ENCODE measurements at places on chromosomes 12 and 14.

- no peak for DNase-seq
Measured at GRCh38 chr12:117284140-117284539, 77.3 kb downstream of the NOS1 start.

DNA sequence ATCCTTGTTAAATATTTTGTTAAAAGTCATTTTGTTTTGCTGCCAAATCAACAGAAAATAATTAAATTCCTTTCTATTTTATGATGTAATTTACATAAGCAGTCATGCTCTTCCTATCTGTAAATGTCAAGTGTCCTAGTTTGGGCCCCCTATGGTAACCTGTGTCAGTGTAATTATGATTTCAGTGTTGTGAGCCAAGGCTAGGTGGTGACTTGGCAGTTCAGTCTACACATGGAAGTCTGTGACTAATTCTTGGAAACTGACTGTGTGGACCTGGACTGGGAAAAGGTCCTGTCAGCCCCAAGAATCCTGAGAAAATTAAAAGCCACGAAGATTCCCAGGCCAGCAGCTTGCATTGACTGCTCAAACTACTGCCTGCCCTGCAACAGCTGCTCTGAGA is 371.0 kb downstream of the FUT8 start:
- DNase-seq: no peak

DNA sequence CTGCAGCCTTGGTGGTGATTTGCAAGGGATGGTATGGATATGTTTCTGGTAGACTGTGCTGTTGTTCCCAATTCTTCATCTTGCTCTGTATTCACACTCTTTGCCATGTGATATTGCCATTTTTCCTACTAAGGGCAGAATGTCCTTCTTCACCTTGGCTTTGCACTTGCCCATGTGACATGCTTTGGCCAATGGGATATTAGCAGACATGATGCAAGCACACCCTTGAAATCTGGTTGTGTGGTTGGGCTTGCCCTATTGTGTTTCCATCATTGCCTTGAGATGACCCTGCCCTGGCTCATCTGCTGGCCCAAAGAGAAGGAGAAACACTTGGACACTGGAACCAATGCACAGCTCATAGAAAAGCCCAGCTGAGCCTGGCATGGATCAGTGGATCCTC is 110.3 kb downstream of the AACS start:
- DNase-seq: no peak

DNA sequence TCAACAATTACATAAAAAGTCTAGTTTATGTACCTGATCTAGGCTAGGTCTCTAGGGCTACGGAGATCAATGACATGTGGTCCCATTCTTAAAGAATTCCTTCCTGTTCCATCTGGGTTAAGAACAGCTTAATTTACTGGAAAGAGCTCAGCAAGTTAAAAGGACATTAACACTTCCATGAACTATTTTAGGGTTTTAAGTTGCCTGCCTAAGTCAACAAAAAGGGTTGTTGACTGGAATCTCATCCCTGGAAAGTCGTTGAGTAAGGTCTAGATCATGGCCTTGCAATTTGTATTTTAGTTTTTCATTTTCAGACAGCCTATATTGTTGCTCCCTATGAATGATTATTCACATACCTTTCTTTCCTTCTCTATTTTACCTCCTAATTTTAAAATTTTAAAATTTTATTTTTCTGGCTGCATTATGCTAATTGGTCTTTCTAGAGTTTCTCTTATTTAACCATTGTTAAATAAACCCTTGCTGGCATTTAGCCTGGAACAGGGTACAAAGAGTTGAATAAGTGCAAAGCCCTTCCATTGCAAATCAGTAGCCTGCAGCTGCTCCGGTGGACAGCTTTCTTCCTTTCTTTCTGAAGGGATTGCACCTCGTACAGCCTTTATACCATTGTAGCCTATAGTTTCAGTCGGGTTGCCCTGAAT is 66.3 kb downstream of the VRK1 start:
- no peak for DNase-seq

- DNase-seq: peak; percentile 76
Measured at GRCh38 chr12:116406529-116406928, 129.0 kb upstream of the MED13L start.

- DNase-seq: no peak
Measured at GRCh38 chr14:101473045-101473729, 88.1 kb upstream of the DIO3 start.

DNA sequence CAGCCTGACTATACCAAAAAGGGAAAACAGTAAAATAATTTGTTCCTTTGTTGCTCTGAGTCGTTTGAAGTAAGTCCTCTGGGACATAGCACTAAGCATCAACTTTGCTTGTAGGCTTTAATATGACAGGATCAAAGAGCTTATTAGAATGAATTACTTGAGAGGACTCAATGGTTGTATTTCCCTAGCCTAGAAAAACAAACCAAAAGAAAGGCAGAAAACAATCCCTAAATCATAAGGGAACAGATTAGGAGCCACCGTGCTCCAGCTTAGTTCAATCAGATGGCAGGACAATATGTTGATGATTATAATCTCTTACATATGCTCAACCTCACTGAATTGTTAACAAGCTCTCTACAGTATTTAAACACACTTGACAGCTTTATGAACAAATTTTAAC is 988.4 kb downstream of the FLRT2 start:
- no peak for DNase-seq

- DNase-seq: no peak
Measured at GRCh38 chr14:63283884-63284248, 34.9 kb downstream of the GPHB5 start.

Data from nephron progenitor cell (in vitro differentiated cells).